ENCODE measurements at places on chromosomes 5 and 9.

DNA sequence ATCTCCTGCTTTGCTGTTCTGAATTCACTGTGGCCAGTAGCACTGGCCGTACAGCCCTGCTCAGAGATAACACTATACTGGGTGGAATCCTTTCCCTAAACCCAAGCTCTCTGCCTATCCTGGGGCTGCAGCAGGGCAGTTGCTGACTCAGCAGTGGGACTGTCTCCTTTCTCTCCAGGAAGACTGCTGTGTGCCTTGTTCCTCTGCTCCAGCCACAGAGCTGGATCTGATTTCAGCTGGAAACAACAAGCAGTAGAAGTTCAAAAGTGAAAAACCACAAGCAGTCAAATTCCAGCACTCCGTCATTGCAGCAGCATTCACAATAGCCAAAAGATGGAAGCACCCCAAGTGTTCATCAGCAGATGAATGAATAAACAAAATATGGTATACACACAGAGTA lies 105.0 kb downstream of the FBXL7 start:
- no peak for DNase-seq

- no peak for DNase-seq
These were observed 218.6 kb downstream of the SNX18 start for GRCh38 chr5:54736003-54736797.

- no peak for DNase-seq
These were observed 821 bp downstream of the CTNNA1 start for GRCh38 chr5:138753794-138754698.

- DNase-seq, result no peak
These were observed 866 bp upstream of the SEMA6A start for GRCh38 chr5:116575326-116576052.

GRCh38 chr5:91641730-91642350 lies 258.7 kb upstream of the ARRDC3 start:
- no peak for DNase-seq

- no peak for DNase-seq
These were observed 23.6 kb downstream of the OR2V2 start for GRCh38 chr5:181170996-181171395.

GRCh38 chr9:81530310-81530810 lies 159.0 kb downstream of the TLE1 start:
- no peak for DNase-seq

DNA sequence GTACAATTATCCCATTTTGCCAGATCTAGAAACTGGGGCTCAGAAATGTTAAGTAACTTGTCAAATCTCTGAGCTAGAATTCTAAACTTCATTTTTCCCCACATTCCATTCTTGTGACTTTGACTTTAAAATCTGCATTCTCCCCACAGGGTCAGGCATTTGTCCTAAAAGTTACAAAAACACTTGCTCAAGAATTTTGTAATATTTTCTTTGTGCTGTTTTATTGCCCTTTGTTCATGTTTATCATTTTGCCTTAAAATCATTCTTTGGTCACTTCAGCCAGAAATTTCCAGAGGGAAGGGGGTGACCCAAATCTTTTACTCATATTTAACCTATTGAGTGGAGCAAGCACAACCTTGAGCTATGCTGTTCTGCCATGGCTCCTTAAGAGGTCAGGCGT lies 120.1 kb upstream of the CCL21 start:
- no peak for DNase-seq

GRCh38 chr5:5340206-5340729 lies 82.2 kb upstream of the ICE1 start:
- no peak for DNase-seq

- DNase-seq, result no peak
These were observed 64.2 kb downstream of the SLC44A1 start for GRCh38 chr9:105308461-105309341.
